ENCODE measurements at places on chromosomes 3 and 15. TPM values are rescaled to one million over a fixed set of nuclear protein-coding genes. Genes with fewer than 3 reads are reported as not detected.

Gene CA12
- 3.8 TPM for total RNA-seq

Gene SKOR1
- total RNA-seq: 0.13 TPM

Gene CRABP1
- total RNA-seq: not detected

Gene CNTN4
- not detected for total RNA-seq

Gene RFX7
- 12.6 TPM for total RNA-seq

Gene LRRK1
- total RNA-seq: 15.7 TPM

Gene PRR23A
- total RNA-seq: not detected

Gene GOLGA8R
- 1.4 TPM for total RNA-seq

Gene TMEM212
- not detected for total RNA-seq

Gene EPHB1
- 0.15 TPM for total RNA-seq

Gene GOLGA8G
- not detected for total RNA-seq

Gene GOLIM4
- 10.9 TPM for total RNA-seq

Gene GCSAM
- total RNA-seq: not detected

Gene C2CD4A
- 0.09 TPM for total RNA-seq

Gene NDN
- total RNA-seq: not detected

Gene GP5
- not detected for total RNA-seq

Gene TNFAIP8L3
- total RNA-seq: not detected

Gene MFGE8
- 54.5 TPM for total RNA-seq

Gene SLC12A1
- total RNA-seq: not detected

Gene TRPM1
- total RNA-seq: not detected

Gene SEMA7A
- total RNA-seq: 14.5 TPM

Gene FMN1
- 19.6 TPM for total RNA-seq

Gene TEX55
- total RNA-seq: not detected

Gene KCNMB2
- total RNA-seq: not detected

Gene TTC21A
- total RNA-seq: 9.0 TPM

Gene CD96
- 0.20 TPM for total RNA-seq

Gene WNT5A
- 146 TPM for total RNA-seq

Gene ECE2
- not detected for total RNA-seq

Gene TRIM59
- total RNA-seq: 23.3 TPM

Gene DISP2
- total RNA-seq: 0.35 TPM

Gene WHAMM
- 6.9 TPM for total RNA-seq

Gene LRRIQ4
- total RNA-seq: 1.3 TPM

Gene CCDC39
- not detected for total RNA-seq

Gene WNT7A
- 4.7 TPM for total RNA-seq

Gene CACNA1D
- not detected for total RNA-seq

Gene ZNF662
- 9.2 TPM for total RNA-seq

Gene LTF
- not detected for total RNA-seq

Gene THRB
- 11.2 TPM for total RNA-seq

Gene PLIN1
- total RNA-seq: 1.0 TPM

Gene MASP1
- not detected for total RNA-seq

Gene FETUB
- not detected for total RNA-seq

Gene ACOX2
- total RNA-seq: 2.8 TPM

Gene AQP9
- total RNA-seq: not detected

Gene IGF2BP2
- total RNA-seq: 140 TPM

Gene KIF7
- total RNA-seq: 13.3 TPM

Gene IQCF5
- not detected for total RNA-seq

Gene CHRNA7
- total RNA-seq: not detected

Gene MGA
- 31.8 TPM for total RNA-seq

Gene ASB14
- total RNA-seq: not detected

Gene GUCA1C
- total RNA-seq: not detected

Gene MED12L
- total RNA-seq: 3.0 TPM

Gene BTLA
- total RNA-seq: not detected

Gene ZNF860
- total RNA-seq: 2.6 TPM

Gene CNTN6
- not detected for total RNA-seq

All from PC-9 (cell line).